Cortex of kidney (tissue), 1 donor: ENCODE measurements at places on chromosomes 13 and 19.

DNA sequence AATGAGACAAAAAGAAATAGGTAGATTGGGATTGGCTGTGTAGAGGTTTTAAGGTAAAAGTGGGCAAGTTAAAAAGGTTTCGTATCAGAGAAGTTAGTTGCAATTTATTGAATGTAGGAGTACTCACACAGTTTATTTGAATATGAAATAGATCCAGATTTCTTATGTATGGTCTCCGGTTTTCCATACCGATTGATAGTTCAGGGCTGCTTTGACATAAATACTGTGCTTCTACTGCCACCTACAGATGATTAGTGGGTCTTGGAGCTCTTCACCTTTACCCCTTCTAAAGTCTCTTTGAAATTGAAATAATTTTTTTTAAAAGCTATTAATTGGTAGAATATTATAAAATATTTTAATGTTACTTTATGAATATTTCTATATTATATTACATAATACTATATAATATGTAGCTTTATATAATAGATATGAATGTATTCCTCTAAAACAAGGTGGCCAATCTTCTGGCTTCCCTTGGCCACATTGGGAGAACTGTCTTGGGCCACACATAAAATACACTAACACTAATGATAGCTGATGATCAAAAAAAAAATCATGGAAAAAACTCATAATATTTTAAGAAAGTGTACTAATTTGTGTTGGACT lies 7.7 kb upstream of the GPR18 start:
- no peak for DNase-seq

- DNase-seq: no peak
Observed at GRCh38 chr13:111066544-111066943, 48.6 kb upstream of the ARHGEF7 start.

DNA sequence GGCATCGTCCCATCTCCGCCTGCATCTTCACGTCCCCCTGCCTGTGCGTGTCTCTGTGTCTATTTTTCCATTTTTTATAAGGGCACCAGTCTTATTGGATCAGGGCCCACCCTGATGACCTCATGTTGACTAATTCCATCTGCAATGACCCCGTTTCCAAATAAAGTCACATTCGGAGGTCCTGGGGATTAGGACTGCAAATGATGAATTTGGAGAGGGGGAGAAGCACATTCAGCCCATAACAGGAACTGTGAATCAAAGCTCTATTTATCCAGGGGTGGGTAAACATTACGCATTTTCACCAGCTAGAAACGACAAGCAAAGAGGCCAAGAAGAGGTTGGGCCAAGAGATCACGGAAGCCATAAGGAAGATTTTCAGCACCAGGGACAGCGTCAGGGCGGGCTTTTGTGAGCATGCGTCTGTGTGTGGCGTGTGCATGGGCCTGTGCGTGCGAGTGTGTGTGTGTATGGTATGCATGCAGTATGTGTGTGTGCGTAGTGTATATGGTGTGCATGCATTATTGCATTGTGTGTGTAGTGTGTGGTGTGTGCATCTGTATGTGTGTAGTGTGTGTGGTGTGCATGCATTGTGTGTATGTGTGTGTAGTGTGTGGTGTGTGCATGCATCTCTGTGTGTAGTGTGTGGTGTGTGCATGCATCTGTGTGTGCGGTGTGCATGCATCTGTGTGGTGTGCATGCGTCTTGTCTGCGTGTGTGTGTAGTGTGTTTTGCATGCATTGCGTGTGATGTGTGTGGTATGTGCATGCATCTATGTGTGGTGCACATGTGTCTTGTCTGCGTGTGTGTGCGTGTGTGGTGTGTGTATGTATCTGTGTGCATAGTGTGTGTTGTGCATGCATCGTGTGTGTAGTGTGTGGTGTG lies 19.6 kb downstream of the CELF5 start:
- DNase-seq: no peak

DNA sequence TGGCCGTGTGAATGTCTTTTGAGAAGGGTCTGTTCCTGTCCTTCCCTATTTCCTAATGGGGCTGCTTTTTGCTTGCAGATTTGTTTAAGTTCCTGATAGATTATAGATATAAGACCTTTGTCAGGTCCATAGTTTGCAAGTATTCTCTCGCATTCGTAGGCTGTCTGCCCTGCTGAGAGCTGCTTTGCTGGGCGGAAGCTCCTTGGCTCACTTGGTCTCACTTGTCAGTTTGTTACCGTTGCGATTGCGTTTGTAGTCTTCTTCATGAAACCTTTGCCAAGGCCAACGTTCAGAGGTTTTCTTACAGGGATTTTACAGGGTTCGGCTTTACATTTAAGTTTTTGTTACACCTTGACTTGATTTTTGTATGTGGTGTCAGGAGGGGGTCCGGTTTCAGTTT lies 44.0 kb upstream of the TFDP1 start:
- DNase-seq: no peak

- no peak for DNase-seq
Observed at GRCh38 chr19:33505823-33506222, 15.8 kb downstream of the PEPD start.

DNA sequence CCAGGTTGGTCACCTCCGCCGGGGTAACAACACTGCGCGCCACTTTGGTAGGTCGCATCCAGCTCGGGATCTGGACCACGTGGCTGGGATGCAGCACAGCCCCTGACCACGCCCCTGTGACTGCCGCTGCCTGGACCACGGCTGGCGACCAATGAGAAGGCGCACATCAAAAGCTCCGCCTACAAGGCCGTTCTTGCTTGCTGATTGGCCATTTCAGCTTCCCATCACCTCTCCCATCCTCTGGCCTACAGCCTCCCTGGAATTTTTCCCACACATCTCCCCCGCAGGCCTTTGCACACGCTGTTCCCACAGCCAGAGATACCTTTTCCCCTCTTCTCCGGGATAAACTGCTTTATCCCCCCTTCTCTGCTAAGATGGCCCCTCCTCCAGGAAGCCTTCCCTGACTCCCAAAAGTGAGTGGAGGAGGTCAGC lies 12.5 kb upstream of the MAP1S start:
- no peak for DNase-seq

DNA sequence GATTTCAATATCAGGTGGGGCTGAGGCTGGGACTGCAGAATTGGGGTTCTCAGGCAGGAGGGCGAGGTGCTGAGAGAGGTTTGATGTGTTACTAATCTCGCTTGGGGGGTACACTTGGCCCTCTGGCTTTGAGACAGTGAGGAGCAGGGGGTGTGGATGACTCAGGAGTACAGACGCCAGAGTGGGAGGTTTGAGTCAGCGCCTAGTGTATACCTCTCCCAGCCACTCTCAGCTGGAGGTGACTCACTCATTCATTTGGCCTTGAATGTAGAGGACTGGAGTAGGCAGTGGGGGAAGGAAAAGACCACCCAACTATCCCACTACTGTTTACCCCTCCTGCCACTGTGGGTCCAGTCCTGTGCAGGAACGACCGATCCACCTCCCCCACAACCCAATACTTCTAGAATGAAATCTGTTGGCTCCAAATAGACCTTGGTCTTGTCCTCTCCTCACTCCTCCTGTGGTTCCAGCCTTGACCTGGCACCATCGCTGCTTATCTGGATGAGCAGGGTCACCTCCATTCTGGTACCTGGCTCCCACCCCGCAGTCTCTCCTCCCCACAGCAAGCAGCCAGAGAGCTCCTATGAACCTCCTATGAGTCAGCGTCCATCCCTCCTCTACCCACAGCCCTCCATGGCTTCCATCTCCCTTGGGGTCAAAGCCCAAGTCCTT lies 20.1 kb upstream of the ZNRF4 start:
- DNase-seq: no peak

- no peak for DNase-seq
Observed at GRCh38 chr19:48608798-48609263, 2.3 kb downstream of the SPACA4 start.

- DNase-seq: no peak
Observed at GRCh38 chr13:100533588-100534041, 55.0 kb downstream of the GGACT start.

DNA sequence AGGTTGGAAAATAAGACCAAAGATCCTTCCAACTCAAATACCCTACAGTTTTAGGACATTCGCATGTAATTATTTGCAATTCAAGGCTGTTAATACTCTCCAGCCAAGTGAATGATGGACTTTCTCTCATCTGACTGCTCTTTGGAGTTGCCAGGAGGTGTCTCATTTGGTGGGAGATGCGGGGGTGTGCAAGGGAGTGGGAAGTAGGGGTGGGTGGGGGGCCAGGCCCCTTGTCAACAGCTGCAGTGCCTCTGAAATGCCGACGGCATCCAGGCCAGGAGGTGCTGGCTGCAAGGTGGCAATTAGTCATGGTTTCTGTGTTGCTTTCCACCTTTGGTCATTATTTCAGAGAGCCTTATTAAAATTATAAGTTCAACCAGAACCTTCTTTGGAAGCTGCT lies 121.5 kb downstream of the KL start:
- DNase-seq: no peak

DNA sequence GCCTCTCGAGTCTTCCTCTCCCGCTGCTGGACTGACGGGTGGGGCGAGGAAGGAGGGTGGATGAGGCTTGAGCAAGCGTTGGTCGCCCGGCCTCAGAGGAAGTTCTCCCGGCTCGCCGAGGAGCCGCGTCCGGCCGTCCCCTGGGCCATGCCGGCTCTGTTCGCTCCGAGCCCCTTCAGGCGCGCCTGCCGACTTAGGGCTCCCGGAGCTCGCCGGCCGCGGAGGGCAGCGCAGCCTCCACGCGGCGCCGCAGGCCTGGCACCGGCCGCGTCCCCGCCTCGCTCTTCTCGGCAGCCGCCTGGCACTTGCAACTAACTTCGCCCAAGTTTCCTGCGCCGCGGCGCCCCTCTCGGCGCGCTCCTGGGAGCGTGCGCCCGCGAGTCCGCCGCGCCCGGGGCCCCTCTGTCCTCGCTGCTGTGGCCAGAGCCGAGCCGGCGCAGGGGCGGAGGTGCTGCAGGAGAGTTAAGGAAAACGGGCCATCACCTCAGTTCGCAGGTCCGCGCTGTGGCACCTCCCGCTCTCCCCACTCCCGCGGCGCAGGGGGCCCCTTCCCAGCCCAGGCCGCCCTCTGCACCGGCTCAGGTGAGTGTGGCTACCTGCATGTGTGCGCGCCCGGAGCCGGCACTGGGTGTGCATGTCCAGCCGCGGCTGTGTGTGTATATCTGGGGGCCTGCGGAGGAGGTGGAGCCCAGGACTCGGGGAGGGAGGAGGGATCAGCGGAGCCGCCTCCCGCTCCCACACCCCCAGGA lies 641 bp upstream of the SOX21 start:
- DNase-seq: no peak
